ENCODE measurements at places on chromosomes 12 and 14. TPM values are rescaled to one million over a fixed set of nuclear protein-coding genes. Genes with fewer than 3 reads are reported as not detected.
A peak's percentile ranks its signal among the peaks of the same experiment; 100 is the strongest.

Gene RASSF9
- total RNA-seq: 2.3 TPM

- no peak for DNase-seq
- peak overlapping the region; percentile 62 for H3K27ac ChIP-seq
- no peaks in the 10 kb centered on the region for H3K27me3 ChIP-seq
- H3K4me1 ChIP-seq: peaks cover 15% of the 10 kb centered on the region
- no peaks in the 10 kb centered on the region for H3K36me3 ChIP-seq
Observed at GRCh38 chr12:20274008-20274407, 94.3 kb upstream of the PDE3A start.

Gene TAS2R13
- total RNA-seq: 0.32 TPM

DNA sequence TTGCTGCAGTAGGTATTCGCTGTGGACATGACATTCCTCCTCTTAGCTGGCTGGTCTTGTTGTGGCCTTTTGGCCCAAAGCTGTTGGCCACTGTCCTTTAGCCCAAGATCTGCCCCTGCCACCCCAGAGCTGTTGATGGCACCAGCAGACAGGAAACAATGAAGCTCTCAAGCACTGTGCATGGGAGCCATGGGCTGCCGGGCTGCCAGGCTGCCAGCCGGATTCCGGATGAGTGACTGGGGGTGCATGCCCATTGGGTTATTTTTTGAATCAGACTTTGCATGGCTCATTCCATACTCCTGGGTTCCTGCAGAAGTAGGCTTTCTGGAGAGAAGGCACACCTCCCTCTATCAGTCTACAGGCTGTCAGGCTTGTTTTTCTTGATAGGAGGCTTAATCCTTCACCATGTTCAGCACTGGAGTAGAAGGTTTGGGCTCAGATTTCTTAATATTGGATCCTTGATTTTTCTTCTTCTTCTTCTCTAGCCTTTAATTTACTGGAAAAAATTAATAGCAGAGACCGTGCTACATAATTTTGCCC, 32.4 kb downstream of the MAX start:
- peaks cover 56% of the 10 kb centered on the region for H3K4me1 ChIP-seq
- peak overlapping the region; percentile 84 for H3K27ac ChIP-seq
- no peaks in the 10 kb centered on the region for H3K27me3 ChIP-seq
- no peaks in the 10 kb centered on the region for H3K36me3 ChIP-seq

- no peaks in the 10 kb centered on the region for H3K36me3 ChIP-seq
- no peak overlapping the region for H3K4me3 ChIP-seq
- peak overlapping the region; percentile 80 for H3K27ac ChIP-seq
- H3K27me3 ChIP-seq: peaks cover 11% of the 10 kb centered on the region
- peaks cover 26% of the 10 kb centered on the region for H3K4me1 ChIP-seq
- peak; percentile 75 for DNase-seq
Observed at GRCh38 chr12:120654656-120655055, 14.2 kb downstream of the CABP1 start.

GRCh38 chr14:77302926-77303325, 17.8 kb downstream of the POMT2 start:
- H3K27ac ChIP-seq: no peak overlapping the region
- no peak overlapping the region for H3K4me3 ChIP-seq
- H3K4me1 ChIP-seq: peaks cover 4% of the 10 kb centered on the region

DNA sequence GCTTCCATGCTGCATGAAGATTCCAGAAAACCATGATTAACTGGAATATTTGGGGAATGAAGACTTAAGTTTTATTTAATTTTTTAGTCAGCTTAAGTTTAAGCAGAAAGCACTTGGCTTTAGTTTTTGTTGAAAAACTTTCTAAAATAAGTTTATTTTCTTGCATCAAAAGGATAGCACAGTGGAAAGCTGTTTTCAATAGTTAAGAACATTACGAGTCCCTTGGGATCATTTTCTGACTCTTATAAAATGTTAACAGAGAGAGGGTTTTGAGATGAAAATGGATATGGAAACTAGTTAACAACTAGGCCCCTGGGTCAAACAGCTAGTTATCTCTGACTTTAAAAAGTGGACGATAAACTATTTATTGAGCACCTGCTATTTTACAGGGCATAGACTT, 181.9 kb upstream of the SLC38A2 start:
- no peaks in the 10 kb centered on the region for H3K36me3 ChIP-seq
- peak overlapping the region; percentile 68 for H3K27ac ChIP-seq
- no peaks in the 10 kb centered on the region for H3K4me1 ChIP-seq
- no peaks in the 10 kb centered on the region for H3K27me3 ChIP-seq
- DNase-seq: no peak
- H3K4me3 ChIP-seq: no peak overlapping the region

- H3K4me1 ChIP-seq: no peaks in the 10 kb centered on the region
- no peaks in the 10 kb centered on the region for H3K36me3 ChIP-seq
- DNase-seq: no peak
- no peak overlapping the region for H3K27ac ChIP-seq
- no peaks in the 10 kb centered on the region for H3K27me3 ChIP-seq
- no peak overlapping the region for H3K4me3 ChIP-seq
Observed at GRCh38 chr12:41362510-41362909, 174.4 kb downstream of the PDZRN4 start.

GRCh38 chr12:77615332-77615731, 215.4 kb upstream of the NAV3 start:
- DNase-seq: no peak
- H3K4me3 ChIP-seq: no peak overlapping the region
- H3K27me3 ChIP-seq: no peaks in the 10 kb centered on the region
- H3K4me1 ChIP-seq: no peaks in the 10 kb centered on the region

Gene BIN2
- total RNA-seq: 0.81 TPM

- H3K4me3 ChIP-seq: peak overlapping the region; percentile 3
- peaks cover 36% of the 10 kb centered on the region for H3K4me1 ChIP-seq
- no peak for DNase-seq
Observed at GRCh38 chr12:10068644-10069043, 30.1 kb downstream of the CLEC1A start.

DNA sequence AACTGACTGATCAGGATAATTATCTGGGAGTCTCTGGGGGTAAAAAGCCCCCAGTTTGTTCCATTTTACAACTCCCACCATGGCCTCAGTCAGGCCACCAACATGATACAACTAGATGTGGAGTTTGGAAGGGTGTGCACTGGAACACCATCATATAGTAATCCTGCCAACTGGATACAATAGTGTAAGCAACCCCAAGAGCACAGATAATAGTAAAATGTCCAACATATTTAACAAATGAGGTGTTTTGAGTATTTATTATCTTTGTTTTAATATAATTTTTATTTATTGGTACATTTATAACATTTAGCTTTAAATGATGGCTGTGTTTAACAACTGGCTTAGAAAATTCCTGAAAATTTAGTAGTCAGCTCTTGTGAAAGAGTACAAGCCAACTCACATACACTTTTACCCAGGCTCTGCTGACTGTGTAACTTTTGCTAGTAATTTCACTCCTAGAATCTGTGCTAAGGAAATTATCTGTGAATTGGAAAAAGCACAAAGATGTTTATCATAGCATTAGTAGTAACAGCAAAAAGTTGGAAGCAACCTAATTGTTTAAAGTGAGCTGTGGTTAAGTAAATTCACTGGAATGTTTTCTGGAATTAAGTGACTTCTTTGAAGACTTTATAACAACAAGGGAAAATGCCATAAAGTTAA, 196.8 kb downstream of the RAD51B start:
- H3K27me3 ChIP-seq: no peaks in the 10 kb centered on the region
- DNase-seq: no peak
- H3K36me3 ChIP-seq: no peaks in the 10 kb centered on the region
- no peak overlapping the region for H3K4me3 ChIP-seq

Gene CHGA
- not detected for total RNA-seq

Gene CCND2
- total RNA-seq: 463 TPM

DNA sequence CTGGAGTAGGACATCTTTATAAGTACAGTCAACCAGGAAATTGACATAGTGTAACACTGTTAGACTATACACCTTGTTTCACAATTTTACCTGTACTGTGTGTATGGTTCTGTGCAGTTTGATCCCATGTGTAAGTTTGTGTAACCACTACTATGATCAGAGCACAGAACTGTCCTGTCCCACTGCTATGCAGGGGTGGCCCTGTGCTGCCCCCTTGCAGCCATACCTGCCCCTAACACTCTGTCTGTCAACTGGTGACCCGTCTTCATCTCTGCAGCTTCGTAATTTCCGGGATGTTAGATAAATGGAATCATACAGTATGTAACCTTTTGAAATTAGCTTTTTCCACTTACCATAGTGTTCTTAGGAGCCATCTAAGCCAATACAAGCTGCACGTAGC, 58.7 kb upstream of the RD3L start:
- H3K4me3 ChIP-seq: no peak overlapping the region
- DNase-seq: no peak
- H3K27ac ChIP-seq: no peak overlapping the region
- no peaks in the 10 kb centered on the region for H3K36me3 ChIP-seq
- no peaks in the 10 kb centered on the region for H3K4me1 ChIP-seq

Gene GPR137C
- total RNA-seq: 0.62 TPM

DNA sequence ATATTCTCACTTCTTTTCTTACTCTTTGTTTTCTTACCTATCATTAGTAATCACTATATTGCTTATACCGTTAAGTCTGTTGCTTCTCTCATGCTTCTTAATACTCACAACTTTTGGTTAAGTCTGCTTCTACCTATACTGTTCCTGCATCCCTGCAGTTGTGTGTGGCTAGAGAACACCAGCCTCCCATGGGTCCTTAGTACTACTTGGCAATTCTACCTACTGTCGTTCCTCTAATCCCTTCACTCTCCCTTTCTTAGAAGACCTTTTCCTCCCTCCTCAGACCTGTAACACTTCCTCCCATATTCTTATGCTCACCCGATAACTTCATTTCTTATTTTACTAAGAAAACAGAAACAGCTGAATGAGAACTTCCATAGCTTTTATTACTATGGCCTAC, 29.3 kb downstream of the CNOT2 start:
- no peak for DNase-seq
- no peaks in the 10 kb centered on the region for H3K36me3 ChIP-seq
- peaks cover 51% of the 10 kb centered on the region for H3K4me1 ChIP-seq
- no peak overlapping the region for H3K27ac ChIP-seq
- no peak overlapping the region for H3K4me3 ChIP-seq
- H3K27me3 ChIP-seq: no peaks in the 10 kb centered on the region

Gene KRT82
- total RNA-seq: not detected

Gene FICD
- total RNA-seq: 2.4 TPM

Gene PYGL
- 18.6 TPM for total RNA-seq

DNA sequence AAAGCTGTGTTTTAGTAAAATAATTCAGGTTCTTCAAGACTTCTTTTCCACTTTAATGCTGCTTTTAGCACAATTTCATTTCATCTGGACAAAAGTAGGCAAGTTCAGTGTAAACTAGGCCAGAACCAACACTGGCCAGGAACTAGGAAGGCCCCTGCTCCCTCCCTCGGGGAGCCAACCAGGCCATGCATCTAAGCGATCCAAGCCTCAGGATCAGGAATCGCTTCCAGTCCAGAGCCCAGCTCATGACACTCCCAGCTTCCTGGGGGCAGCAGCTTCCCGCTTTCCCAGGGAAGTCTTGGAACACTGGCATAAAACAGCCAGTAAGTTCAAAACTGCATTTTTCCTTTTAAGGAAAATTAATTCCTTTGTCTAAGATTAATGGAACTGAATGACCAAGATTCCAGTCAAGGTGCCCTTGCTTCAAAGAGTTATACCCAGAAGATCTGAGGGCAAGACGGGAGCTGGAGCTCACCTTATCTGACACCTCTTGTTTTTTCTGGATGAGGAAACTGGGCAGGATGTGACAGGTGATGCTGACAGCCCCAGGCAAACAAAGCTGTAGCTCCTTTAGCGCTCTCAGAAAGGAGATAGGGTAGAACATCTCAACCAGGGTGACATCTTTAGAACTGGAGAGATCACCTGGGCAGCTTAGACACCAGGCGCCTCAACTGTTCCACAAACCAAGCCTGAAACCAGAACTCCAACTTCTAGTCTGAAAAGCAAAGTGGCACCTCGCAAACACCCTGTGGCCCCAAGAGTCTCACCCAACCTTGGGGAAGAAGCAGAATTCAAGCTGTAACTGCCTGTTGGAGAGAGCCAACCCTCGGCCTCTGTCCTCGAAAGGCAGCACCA, 61.4 kb upstream of the PNMA1 start:
- H3K4me1 ChIP-seq: peaks cover 60% of the 10 kb centered on the region
- no peaks in the 10 kb centered on the region for H3K36me3 ChIP-seq
- peak overlapping the region; percentile 7 for H3K27ac ChIP-seq
- no peaks in the 10 kb centered on the region for H3K27me3 ChIP-seq
- H3K4me3 ChIP-seq: no peak overlapping the region

GRCh38 chr12:122489038-122489437, 11.7 kb downstream of the ZCCHC8 start:
- no peaks in the 10 kb centered on the region for H3K27me3 ChIP-seq
- DNase-seq: no peak
- no peak overlapping the region for H3K27ac ChIP-seq

DNA sequence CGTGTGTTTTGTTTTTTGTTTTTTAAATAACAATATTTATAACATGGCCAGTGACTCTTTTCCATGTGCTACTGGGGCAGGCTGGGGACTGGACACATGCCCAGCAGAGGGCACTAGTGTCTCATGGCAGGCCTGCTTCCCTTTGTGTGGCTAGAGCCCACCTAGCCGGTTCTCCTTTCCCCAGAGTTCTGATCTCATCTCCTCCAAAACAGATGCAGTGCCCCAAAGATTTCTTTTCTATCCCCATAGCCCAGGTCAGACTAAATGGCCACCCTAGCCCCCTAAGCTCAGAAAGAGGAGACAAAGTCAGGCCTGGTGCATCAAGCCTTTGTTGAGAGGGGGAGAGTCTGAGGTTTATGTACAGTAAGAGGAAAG, 21.2 kb downstream of the PRPF40B start:
- peaks cover 50% of the 10 kb centered on the region for H3K4me1 ChIP-seq
- peaks cover 92% of the 10 kb centered on the region for H3K36me3 ChIP-seq
- no peak overlapping the region for H3K27ac ChIP-seq
- no peak overlapping the region for H3K4me3 ChIP-seq
- peak; percentile 88 for DNase-seq
- H3K27me3 ChIP-seq: no peaks in the 10 kb centered on the region

Gene KLRD1
- total RNA-seq: 2.8 TPM

All from heart right ventricle (tissue), 16 donors.